Right atrium auricular region (tissue), 2 donors: ENCODE measurements at places on chromosomes 1 and 21. TPM values are rescaled to one million over a fixed set of nuclear protein-coding genes. Genes with fewer than 3 reads are reported as not detected.

GRCh38 chr1:67393240-67393639, 37.0 kb downstream of the SERBP1 start:
- no peak for DNase-seq

GRCh38 chr1:39671793-39672550, at the start of gene NT5C1A:
Gene NT5C1A (minus strand): TSS chr1:39672107. CDS start chr1:39672038, 69 bp downstream.
- DNase-seq = no peak

- no peak for DNase-seq
Observed at GRCh38 chr21:45413922-45414321, 9.0 kb downstream of the COL18A1 start.

Gene HAO2
- total RNA-seq = not detected

- DNase-seq = no peak
Observed at GRCh38 chr1:175679981-175680652, 63.3 kb downstream of the TNR start.
